Body of pancreas (tissue), 4 donors: ENCODE measurements at places on chromosomes 11 and 22. TPM values are rescaled to one million over a fixed set of nuclear protein-coding genes. Genes with fewer than 3 reads are reported as not detected.

UPK3A gene
- total RNA-seq, result not detected

PKNOX2 gene
- total RNA-seq, result 4.2 TPM

- no peaks in the 10 kb centered on the region for H3K27me3 ChIP-seq
- H3K27ac ChIP-seq, result no peak overlapping the region
- DNase-seq, result no peak
- H3K36me3 ChIP-seq, result no peaks in the 10 kb centered on the region
Measured at GRCh38 chr11:116059919-116060318, 555.7 kb upstream of the CADM1 start.

DNA sequence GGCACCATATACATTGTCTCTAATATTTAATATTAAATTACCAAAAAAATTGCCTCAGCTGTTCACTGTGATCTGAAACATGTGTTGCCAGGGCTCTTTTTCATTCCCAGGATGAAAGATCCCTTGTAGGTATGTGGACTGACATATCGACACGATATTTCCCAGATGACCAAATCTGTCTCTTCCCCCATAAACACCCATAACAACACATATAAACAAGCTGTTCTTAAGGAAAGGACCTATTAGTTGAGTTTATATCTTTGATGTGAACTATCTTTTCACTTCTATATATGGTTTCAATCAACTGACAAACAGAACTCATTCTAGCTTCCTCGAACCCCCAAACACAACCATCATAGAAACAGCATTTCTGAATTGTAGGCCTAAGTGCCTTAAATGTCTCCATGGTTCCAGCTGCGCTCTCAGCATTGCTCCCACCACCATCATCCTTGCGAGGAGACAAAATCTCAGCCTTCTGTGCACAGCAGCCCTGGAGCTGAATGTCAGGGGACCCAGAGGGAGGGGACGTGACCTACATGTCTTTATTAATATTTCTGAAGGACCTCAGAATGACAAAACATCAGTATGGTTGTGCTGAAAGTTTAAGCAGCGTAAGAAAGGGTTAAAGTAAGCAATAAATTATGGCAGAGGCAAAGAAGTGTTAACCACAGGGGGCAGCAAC, 67.0 kb downstream of the ETS1 start:
- DNase-seq, result no peak
- H3K27ac ChIP-seq, result no peak overlapping the region
- H3K4me1 ChIP-seq, result peaks cover 77% of the 10 kb centered on the region

GRCh38 chr11:129315781-129316579, 59.7 kb upstream of the BARX2 start:
- no peaks in the 10 kb centered on the region for H3K36me3 ChIP-seq
- H3K4me1 ChIP-seq, result peaks cover 57% of the 10 kb centered on the region
- peak overlapping the region; percentile 83 for H3K27ac ChIP-seq
- peak; percentile 90 for DNase-seq
- H3K27me3 ChIP-seq, result no peaks in the 10 kb centered on the region

DNA sequence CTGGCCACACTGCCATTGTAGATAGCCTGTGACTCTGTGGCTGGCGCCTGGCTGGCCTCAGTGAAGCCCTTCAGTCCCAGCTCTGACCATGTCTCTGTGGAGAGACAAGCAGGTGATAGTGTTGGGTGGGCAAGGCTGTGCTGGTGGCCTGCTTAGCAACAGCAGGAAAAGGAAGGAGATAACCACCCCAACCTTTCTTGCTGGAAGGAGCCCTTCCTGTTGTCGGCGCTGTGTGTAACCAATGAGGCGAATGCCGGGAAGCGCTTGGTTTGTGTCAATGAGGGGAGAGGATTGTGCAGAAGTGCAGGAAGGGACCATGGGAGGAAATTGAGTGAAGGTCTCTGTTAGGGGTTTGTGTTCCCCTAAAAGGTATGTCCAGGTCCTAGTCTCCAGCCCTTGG, 27.3 kb downstream of the PARVB start:
- H3K36me3 ChIP-seq, result no peaks in the 10 kb centered on the region
- no peak overlapping the region for H3K4me3 ChIP-seq
- H3K27me3 ChIP-seq, result no peaks in the 10 kb centered on the region
- no peaks in the 10 kb centered on the region for H3K4me1 ChIP-seq
- no peak for DNase-seq

DNA sequence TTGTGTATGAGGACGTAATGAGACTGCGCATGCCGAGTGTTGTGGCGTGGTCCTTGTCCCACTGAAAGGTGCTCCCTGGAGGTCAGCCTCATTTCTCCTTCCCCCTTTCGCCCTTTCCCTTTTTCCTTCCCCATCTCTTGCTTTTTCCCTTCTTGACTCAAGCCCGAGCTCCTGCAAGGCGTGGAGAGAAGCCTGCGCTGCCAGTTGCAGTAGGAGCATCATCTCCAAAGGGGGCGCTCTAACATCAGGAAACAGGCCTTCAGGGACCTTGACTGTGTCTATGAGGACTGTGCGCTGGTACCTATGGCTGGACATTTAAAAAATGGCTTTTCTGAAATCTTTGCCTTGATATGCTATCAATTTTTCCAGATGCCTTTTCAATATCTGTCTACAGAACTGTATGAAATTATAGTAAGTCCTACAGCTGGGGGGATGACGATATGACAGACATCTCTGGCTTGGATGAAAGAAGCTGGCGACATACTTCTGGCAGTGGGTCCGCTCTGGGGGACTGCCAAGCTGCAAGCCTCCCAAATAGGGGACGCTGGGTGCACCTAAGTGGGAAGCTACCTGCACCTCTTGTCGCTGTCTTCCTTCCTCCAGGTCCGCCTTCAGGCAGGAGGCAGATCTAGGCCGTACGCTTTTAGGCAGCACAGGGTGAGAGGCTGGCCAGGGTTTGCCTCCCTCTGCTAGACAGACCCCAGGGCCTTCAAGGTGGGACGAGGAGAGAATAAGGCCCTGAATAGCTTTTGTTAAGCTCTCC, 96.5 kb downstream of the NXPE2 start:
- no peak overlapping the region for H3K4me3 ChIP-seq
- H3K27me3 ChIP-seq, result no peaks in the 10 kb centered on the region
- H3K4me1 ChIP-seq, result no peaks in the 10 kb centered on the region
- peak; percentile 12 for DNase-seq
- no peaks in the 10 kb centered on the region for H3K36me3 ChIP-seq

DNA sequence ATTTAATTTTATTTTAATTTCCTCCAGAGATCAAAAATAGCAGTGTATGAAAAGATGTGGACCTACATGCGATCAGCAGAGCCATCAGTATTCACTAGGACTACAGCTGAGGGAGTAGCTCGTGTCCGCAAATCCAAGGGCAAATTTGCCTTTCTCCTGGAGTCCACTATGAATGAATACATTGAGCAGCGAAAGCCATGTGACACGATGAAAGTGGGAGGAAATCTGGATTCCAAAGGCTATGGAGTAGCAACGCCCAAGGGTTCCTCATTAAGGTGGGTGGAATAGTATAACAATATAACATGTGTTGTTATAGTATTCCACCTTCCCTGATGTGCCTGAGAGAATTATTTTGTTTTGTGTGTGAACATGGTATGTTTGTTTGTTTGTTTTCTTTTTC, 88.3 kb downstream of the MSANTD4 start:
- H3K27ac ChIP-seq, result no peak overlapping the region
- no peaks in the 10 kb centered on the region for H3K27me3 ChIP-seq
- no peak overlapping the region for H3K4me3 ChIP-seq
- no peaks in the 10 kb centered on the region for H3K36me3 ChIP-seq
- no peak for DNase-seq

DNA sequence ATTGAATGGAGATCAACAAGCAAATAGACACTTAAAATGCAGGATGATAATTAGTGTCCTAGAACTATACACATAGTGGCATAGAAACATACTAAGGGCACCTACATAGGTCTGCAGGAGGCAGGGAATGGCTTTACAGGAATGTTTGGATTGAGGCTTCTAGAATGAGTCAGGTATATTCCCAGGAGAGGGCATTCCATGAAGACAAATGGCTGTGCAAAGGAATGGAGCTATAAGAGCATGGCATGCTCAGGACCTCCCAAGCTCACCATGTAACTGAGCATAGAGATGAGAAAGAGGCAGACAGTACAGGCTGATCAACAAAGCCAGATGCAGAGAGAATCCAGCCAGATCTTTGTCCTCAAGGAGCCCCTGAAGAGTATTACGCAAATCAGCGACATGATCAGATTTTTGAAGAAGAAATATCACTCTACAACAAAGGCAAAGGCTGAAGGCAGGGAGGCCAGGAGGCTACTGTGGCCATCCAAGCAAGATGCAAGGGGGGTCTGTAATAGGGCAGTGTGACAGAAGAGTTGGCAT, 211.1 kb upstream of the MTNR1B start:
- no peaks in the 10 kb centered on the region for H3K27me3 ChIP-seq
- DNase-seq, result no peak
- peaks cover 10% of the 10 kb centered on the region for H3K4me1 ChIP-seq
- H3K27ac ChIP-seq, result no peak overlapping the region
- no peak overlapping the region for H3K4me3 ChIP-seq

GRCh38 chr11:26841818-26842473, 120.1 kb upstream of the SLC5A12 start:
- no peak overlapping the region for H3K27ac ChIP-seq
- no peaks in the 10 kb centered on the region for H3K36me3 ChIP-seq
- no peaks in the 10 kb centered on the region for H3K4me1 ChIP-seq
- DNase-seq, result no peak
- no peak overlapping the region for H3K4me3 ChIP-seq
- H3K27me3 ChIP-seq, result no peaks in the 10 kb centered on the region

- H3K4me1 ChIP-seq, result peaks cover 33% of the 10 kb centered on the region
- H3K27ac ChIP-seq, result no peak overlapping the region
- no peak overlapping the region for H3K4me3 ChIP-seq
- no peaks in the 10 kb centered on the region for H3K36me3 ChIP-seq
Measured at GRCh38 chr22:50523806-50524675, 1.4 kb downstream of the SCO2 start.

GRCh38 chr22:17869285-17870096, 95.2 kb upstream of the BID start:
- H3K27ac ChIP-seq, result no peak overlapping the region
- no peaks in the 10 kb centered on the region for H3K27me3 ChIP-seq
